ENCODE measurements at places on chromosomes 16 and 17.

- H3K4me3 ChIP-seq: no peak overlapping the region
- no peaks in the 10 kb centered on the region for H3K36me3 ChIP-seq
- no peak overlapping the region for H3K27ac ChIP-seq
- peaks cover 34% of the 10 kb centered on the region for H3K4me1 ChIP-seq
- no peak for DNase-seq
Measured at GRCh38 chr17:40348562-40349476, 15.7 kb downstream of the GJD3 start.

- peak overlapping the region; percentile 98 for H3K27ac ChIP-seq
- H3K4me3 ChIP-seq: no peak overlapping the region
- H3K27me3 ChIP-seq: no peaks in the 10 kb centered on the region
- DNase-seq: peak; percentile 54
- H3K4me1 ChIP-seq: peaks cover 72% of the 10 kb centered on the region
- H3K36me3 ChIP-seq: peaks cover 17% of the 10 kb centered on the region
Measured at GRCh38 chr16:46911038-46911437, 26.9 kb downstream of the GPT2 start.

DNA sequence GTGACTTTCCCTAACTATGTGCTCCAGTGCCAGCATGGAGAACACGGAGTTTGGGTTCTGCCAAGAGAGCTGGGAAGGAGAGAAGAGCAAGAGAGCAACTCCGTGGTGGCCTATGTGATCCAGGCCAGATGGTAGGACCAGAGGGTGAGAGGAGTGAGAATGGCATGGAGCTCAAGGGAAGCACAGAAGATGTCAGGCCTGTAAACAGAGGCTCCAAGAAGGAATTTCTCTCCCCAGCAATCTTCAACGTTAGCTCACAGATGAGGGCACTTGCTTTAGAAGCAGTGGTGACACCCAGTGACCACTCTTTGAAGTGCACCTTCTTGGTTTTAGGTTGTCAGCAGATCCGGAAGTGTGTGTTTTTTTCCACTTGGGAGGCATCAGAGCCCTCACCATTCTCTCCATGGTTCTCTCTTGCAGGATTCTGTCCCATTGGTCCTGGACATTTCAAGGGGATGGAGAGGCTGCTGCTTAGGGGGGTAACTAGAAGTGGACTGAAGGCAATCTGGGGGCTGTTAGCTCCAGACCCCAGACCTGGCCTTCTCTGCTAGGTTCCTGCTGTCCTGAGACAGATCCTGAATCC is 18.1 kb upstream of the TMEM98 start:
- no peak overlapping the region for H3K4me3 ChIP-seq
- H3K27ac ChIP-seq: no peak overlapping the region
- H3K27me3 ChIP-seq: no peaks in the 10 kb centered on the region
- no peaks in the 10 kb centered on the region for H3K36me3 ChIP-seq

DNA sequence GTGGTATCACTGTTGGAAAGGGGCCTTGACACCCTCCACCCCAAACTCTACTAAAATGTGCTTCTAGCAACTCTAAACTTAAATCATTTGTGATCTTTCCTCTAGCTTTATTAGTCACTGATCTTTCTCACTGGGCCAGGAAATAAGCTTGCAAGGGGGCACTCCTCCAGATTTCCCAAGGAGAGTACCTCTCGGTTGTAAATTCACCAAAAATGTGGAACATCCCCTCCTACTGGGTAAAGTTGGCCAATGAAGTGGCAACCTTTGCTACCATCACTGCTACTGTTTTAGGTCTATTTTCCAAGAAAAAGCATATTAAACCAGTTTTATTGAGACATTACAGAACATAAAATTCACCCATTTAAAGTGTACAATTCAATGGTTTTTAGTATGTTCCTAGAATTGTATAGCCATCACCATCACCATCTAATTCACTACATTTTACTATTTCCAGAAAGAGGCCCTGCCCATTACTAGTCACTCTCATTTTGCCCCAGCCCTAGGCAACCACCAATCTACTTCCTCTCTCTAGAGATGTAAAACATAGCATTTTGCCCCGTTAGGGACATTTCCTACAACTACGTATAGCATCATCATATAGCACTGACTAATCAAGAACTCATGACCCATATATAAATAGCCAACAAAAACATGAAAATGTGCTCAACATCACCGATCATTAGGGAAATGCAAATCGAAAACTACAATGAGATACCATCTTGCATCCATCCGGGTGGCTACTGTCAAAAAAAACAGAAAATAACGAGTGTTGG is 44.6 kb upstream of the ADCY9 start:
- H3K4me1 ChIP-seq: no peaks in the 10 kb centered on the region
- no peak overlapping the region for H3K27ac ChIP-seq
- no peak overlapping the region for H3K4me3 ChIP-seq
- H3K36me3 ChIP-seq: no peaks in the 10 kb centered on the region
- peak; percentile 52 for DNase-seq

- H3K4me3 ChIP-seq: peak within 1 kb of the TSS; percentile 78
- peaks cover 14% of the 10 kb centered on the region for H3K4me1 ChIP-seq
- DNase-seq: peak; percentile 94
- H3K27ac ChIP-seq: no peak within 1 kb of the TSS
Measured at GRCh38 chr16:82011199-82011641, at the start of gene SDR42E1. Gene SDR42E1, minus strand, starts transcription at chr16:82011470. Its CDS starts 10,612 bp downstream, at chr16:82000858.

DNA sequence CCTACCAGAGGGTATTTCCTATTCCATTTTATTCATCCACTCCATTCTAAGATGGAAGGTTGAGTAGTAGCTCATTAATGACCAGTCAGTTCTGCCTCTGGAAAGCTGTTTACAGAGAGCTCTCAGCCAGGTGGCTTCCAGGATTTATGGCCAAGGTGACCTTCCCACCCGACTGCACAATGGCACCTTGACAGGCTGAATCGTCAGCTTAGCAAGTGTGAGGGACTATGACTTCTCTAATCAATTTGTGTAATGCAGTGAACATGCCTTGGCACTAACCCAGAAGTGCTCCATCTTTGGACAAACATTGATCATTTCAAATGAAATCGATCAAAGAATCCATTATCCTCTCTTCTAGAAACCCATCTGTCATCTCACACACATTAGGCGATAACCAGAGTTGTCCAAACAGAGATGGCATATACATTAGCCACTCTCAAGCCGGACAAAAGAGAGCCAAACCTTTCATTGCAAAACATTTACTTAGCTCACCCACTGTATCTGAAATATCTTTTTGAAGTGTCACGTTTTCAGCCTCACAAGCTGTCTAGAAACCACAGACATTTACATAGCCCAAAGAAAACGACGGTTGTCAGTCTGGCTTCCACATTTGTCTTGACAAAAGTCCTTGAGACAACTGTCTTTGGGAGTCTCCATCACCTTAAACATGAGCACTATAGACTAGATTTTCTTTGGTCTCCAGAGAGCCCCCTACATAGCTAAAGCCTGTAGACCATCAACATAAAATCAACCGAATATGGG is 35.6 kb downstream of the CLEC3A start:
- peak; percentile 76 for DNase-seq
- no peaks in the 10 kb centered on the region for H3K36me3 ChIP-seq
- H3K27me3 ChIP-seq: no peaks in the 10 kb centered on the region
- H3K4me3 ChIP-seq: peak overlapping the region; percentile 21

DNA sequence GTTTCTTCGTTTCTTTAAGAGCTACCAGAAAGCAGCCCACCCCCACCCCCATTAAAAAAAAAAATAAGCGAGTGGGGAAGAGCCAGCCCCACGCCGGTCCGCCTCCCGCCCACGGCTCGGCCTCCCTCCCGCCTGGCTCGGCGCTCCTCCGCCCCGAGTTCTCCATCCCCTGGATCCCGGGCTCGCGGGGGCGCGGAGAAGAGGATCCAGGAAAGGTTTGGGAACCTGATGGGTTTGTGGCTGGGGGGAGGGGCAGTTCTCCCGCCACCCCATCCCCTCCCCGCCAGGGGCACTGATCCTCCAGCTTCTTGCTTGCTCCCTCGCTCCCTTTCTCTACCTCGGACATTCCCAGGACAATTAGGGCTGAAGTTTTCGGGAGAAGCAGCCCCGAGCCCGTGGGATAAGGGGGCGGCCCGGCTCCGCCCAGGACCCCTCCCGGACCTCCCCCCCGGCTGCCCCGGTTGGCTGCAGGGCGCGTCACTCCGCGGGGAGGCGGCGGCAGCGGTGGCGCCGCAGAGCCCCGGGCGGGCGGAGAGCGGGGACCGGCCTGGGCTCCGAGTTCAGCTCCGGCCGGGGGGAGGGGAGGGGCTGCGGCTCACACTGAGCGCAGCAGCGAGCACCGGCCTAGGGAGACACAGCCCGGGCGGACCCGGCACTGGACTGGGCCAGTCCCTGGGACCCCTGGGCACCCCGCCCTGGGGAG is 1.0 kb upstream of the SALL1 start:
- no peaks in the 10 kb centered on the region for H3K27me3 ChIP-seq
- no peak for DNase-seq
- H3K4me1 ChIP-seq: no peaks in the 10 kb centered on the region

GRCh38 chr16:11129378-11129781 is 126.6 kb downstream of the SOCS1 start:
- H3K36me3 ChIP-seq: no peaks in the 10 kb centered on the region
- H3K4me1 ChIP-seq: no peaks in the 10 kb centered on the region
- H3K27ac ChIP-seq: no peak overlapping the region
- H3K27me3 ChIP-seq: no peaks in the 10 kb centered on the region
- H3K4me3 ChIP-seq: no peak overlapping the region

GRCh38 chr17:82230609-82231311 is 1.9 kb downstream of the SLC16A3 start:
- no peak for DNase-seq
- no peaks in the 10 kb centered on the region for H3K27me3 ChIP-seq
- H3K4me1 ChIP-seq: peaks cover 19% of the 10 kb centered on the region
- no peak overlapping the region for H3K27ac ChIP-seq

- H3K36me3 ChIP-seq: no peaks in the 10 kb centered on the region
- DNase-seq: no peak
- no peak overlapping the region for H3K27ac ChIP-seq
- H3K27me3 ChIP-seq: no peaks in the 10 kb centered on the region
- no peak overlapping the region for H3K4me3 ChIP-seq
Measured at GRCh38 chr17:68401288-68401687, 56.0 kb downstream of the WIPI1 start.

- no peak for DNase-seq
- H3K36me3 ChIP-seq: no peaks in the 10 kb centered on the region
- no peak overlapping the region for H3K4me3 ChIP-seq
- no peaks in the 10 kb centered on the region for H3K4me1 ChIP-seq
- H3K27me3 ChIP-seq: no peaks in the 10 kb centered on the region
Measured at GRCh38 chr16:55009581-55009980, 78.9 kb downstream of the IRX5 start.

DNA sequence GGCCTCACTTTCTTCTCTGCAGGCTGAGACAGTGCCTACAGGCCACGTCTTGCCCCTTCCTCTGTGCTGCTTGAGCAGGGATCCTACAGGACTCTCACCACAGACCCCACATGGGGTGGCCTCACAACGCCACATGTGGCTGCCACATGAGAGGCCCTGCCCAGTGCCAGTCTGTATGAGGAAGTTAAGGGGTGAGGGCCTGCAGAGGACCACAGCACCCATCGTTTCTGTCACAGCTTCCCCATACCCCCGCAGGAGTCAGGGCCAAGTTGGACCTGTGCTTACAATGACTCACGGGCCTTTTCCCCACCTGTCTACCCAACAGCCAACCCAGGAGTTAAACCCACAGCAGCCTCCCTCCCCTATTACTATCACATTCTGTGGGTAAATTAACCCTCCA is 2.9 kb upstream of the GSDMB start:
- DNase-seq: no peak
- no peaks in the 10 kb centered on the region for H3K27me3 ChIP-seq
- no peak overlapping the region for H3K27ac ChIP-seq
- no peak overlapping the region for H3K4me3 ChIP-seq
- H3K4me1 ChIP-seq: peaks cover 11% of the 10 kb centered on the region

DNA sequence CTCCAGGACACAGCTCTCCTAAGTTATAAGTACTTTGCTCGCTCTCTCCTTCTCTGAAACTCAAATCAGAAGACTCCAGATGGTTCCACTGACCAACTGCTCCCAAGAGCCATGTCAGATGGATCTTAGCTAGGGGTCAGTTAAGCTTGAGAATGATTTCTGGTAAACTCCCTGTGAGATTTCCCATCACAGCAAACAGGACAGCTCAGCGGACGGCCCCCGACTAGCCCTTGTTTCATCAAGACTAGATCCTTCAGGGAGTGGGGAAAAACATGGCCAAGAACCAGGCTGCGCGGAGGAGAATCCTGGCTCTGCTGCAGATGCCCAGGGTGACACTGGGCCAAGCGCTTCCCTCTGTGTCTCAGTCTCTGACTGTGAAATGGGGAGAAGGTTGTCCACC is 159.8 kb downstream of the C16orf78 start:
- no peak overlapping the region for H3K27ac ChIP-seq
- H3K36me3 ChIP-seq: no peaks in the 10 kb centered on the region
- H3K27me3 ChIP-seq: no peaks in the 10 kb centered on the region
- no peak for DNase-seq
- H3K4me3 ChIP-seq: no peak overlapping the region
- H3K4me1 ChIP-seq: peaks cover 39% of the 10 kb centered on the region

GRCh38 chr17:71970312-71970711 is 150.5 kb upstream of the SOX9 start:
- no peak for DNase-seq
- H3K4me3 ChIP-seq: no peak overlapping the region
- no peaks in the 10 kb centered on the region for H3K27me3 ChIP-seq
- H3K4me1 ChIP-seq: no peaks in the 10 kb centered on the region
- no peaks in the 10 kb centered on the region for H3K36me3 ChIP-seq

GRCh38 chr16:5903832-5904231 is 806.2 kb upstream of the EEF2KMT start:
- no peaks in the 10 kb centered on the region for H3K27me3 ChIP-seq
- no peak overlapping the region for H3K27ac ChIP-seq
- DNase-seq: no peak
- no peak overlapping the region for H3K4me3 ChIP-seq

Measured in Karpas-422 (cell line).